ENCODE measurements at places on chromosomes 2 and 18.

- no peak for DNase-seq
Measured at GRCh38 chr2:51145761-51146160, 113.8 kb upstream of the NRXN1 start.

GRCh38 chr2:147630585-147630984, 214.2 kb upstream of the ACVR2A start:
- no peak for DNase-seq

- DNase-seq: no peak
Measured at GRCh38 chr18:54396760-54397159, 39.1 kb downstream of the C18orf54 start.

GRCh38 chr2:44941551-44942234, at the start of gene SIX3:
Gene SIX3 (plus strand): TSS chr2:44941702. CDS start chr2:44942105, 403 bp downstream.
- peak; percentile 36 for DNase-seq

GRCh38 chr2:9205963-9206948, at the start of gene ASAP2:
Gene ASAP2 (plus strand): TSS chr2:9206812. CDS start chr2:9207105, 293 bp downstream.
- DNase-seq: peak; percentile 77

DNA sequence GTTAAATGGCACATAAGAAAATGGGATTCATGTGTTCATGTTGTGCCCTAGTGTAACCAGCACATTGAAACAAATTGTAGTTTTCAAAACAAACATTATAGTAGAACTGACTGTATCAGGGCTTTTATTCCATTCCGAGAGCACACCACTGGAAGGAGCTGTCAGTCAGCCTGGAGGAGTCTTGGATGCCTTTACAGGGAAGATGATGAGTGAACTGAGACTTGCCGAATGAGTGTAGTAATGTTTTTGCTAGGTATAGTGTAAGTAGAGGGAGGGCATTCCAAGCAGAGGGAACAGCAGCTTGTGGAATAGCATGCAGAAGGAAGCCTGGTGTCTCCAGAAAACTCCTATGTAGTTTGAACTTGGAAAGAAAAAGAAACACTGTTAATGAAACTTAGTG, 183.5 kb downstream of the MCFD2 start:
- no peak for DNase-seq

GRCh38 chr18:23401400-23402347, 51.4 kb upstream of the RIOK3 start:
- DNase-seq: peak; percentile 92

DNA sequence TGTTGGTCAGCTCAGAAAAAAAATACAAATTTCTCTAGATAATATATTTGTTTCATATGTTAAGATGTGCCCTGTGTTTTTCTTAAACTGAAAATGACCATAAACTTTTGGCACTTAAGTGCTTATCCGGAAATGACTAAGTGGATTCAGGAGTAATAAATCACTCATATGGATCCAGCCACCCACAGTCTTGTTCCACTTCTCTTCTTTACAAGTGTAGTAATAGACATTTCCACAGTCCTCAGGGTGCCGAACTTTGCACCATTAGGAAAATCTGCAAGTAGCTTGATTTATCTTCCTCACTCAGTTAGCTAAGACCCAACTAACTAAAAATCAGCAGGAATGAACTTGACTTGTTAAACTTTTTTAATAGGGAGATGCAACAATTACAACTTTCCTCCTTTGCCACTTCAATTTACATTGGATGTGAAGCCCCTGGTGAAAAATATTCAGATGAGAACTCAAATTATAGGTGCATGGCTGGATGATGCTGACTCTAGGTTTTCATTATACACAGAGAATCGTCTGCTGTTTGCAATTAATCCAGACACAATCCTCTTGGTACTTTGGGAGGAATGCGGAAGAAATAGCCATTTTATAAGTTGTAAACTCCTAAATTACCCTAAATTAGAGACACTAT, 322.5 kb downstream of the ARHGAP15 start:
- peak; percentile 69 for DNase-seq

DNA sequence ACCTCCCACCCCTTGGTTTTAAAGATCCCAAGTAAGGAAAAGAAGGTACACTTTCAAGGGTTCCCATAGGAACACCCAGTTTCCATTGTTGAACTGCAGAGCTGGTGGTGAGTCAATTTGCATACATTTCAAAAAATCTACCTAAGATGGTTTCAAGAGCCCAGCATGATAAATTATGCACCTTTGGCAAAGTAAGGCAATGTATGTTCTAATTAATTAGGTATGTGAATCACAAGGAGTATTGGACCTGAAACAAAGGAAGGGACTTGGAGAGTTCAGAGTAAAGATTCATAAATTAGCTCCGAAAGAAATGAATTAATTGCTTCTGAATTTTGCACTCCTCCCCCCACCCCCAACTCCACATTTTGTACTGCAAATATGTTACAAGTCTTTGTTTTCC, 459.7 kb downstream of the LRATD1 start:
- no peak for DNase-seq

GRCh38 chr2:214378455-214379103, 32.3 kb upstream of the VWC2L start:
- DNase-seq: no peak

GRCh38 chr2:233029321-233029720, 3.2 kb upstream of the NEU2 start:
- peak; percentile 21 for DNase-seq

DNA sequence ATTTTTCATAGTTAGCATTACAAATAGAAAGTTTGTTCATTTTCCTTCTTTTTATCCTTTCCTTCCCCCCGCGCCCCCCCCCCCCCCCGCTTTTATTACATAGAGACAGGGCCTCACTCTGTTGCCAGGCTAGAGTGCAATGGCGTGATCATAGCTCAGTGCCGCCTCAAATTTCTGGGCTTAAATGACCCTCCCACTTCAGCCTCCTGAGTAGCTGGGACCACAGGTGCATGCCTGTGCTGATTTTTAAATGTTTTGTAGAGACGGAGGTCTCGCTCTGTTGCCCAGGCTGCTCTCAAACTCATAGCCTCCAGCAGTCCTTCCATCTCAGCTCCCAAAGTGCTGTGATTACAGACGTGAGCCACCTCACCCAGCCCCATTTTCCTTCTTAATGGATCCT, 91.2 kb upstream of the ALPP start:
- no peak for DNase-seq

GRCh38 chr2:106991866-106992265, 105.9 kb upstream of the ST6GAL2 start:
- DNase-seq: no peak

GRCh38 chr2:15560140-15560987, 770 bp downstream of the NBAS start:
- peak; percentile 40 for DNase-seq

- no peak for DNase-seq
Measured at GRCh38 chr2:96759548-96759947, 1.2 kb upstream of the CNNM4 start.

DNA sequence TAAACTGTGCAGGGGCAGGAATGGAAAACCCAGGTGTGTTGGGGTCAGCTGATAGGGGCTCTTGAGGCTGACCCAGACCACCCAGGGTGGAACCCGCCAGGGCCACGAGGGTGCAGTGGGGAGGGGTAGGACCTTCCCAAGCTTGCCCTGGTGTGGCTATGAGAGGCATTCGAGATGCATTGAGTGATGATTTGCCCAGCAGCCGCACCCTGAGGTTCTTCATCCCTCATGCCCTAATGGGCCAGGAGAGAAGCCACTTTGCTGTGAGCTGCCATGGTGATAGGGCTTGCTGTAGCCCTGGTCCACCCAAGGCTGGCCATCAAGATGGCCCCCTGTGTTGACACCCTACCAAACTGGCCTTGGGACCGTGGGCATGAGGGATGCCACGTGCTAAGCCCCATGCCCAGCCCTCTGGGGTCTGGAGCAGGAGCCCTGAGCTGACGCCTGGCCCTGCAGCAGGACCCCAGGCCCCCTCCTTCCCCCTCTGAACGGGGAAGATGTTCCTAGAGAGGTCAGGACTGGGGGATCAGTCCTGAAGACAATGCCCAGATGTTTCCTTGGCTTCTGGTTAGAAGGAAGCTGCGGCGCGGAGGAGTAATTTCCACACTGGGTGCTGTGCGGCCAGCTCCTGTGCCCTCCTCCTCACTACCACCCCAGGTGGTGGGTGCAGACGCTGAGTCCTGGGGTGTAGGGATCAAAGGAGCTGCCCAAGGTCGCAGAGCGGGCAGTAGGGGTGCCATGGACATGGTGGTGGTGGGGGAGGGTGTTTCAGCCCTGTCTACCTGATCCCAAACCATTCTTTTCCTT, 122.5 kb upstream of the HDAC4 start:
- no peak for DNase-seq

- peak; percentile 19 for DNase-seq
Measured at GRCh38 chr2:176002688-176003210, 682 bp upstream of the LNPK start.

- DNase-seq: peak; percentile 66
Measured at GRCh38 chr2:149989447-149990063, 402.0 kb upstream of the MMADHC start.

- no peak for DNase-seq
Measured at GRCh38 chr2:5067816-5068215, 624.4 kb upstream of the SOX11 start.

GRCh38 chr2:85277416-85278158, 50.2 kb downstream of the TGOLN2 start:
- DNase-seq: peak; percentile 67

- DNase-seq: peak; percentile 80
Measured at GRCh38 chr18:46917108-46917802, at the start of the genes KATNAL2 and PIAS2. Gene KATNAL2 (plus strand): TSS chr18:46917602. CDS start chr18:46946873, 29,271 bp downstream. Gene PIAS2 (minus strand): TSS chr18:46917507. CDS start chr18:46917345, 162 bp downstream.

DNA sequence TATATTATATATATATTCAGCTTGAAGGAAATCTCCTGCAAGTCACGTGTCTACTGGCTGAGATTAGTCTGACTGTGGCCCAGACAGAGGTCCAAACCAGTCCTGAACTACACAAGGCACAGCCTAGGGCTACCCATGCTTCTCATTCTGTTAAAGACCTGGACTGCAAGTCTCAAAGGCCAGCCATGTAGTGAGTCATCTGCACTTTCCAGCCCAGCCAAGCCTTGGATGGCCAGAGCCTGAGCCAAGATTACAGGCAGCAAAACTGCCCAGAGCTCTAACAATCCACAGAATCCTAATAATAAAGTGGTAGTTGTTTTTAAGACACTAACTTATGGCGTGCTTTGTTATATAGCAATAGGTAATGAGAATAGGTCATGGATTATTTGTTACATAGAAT, 259.6 kb downstream of the SS18 start:
- DNase-seq: peak; percentile 89

GRCh38 chr2:101847661-101848339, 144.0 kb upstream of the IL1R2 start:
- DNase-seq: no peak

DNA sequence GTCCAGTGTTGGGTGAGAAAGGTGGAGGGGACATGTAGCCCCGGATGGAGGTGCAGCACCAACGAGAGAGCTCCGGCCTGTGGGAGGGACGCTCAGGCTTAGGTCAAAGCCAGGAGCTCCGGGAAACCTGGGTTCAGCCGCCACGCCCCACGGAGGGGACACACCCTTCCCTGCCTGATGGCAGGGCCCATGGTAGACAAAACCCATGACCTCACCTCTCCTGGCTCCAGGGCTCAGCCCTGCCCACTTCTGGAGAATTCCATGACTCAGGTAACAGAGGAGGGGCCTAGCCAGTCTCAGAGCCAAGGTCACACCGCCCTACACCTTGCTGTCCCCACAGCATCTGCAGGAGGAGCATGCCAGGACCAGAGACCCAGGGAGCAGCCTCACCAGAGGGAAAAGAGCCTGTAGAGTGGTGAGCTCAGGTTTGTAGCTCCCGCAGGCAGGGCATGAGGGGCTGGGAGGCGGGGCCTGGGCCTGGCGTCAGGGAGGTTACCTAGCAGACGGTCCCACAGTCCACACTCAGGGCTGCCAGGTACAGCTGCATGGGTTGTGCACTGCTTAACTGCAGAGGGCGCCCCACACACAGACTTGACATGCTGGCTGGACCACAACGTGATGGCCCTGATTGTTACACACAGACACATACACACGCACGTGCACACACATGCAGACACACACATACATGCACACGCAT, 70.8 kb upstream of the SMAD7 start:
- DNase-seq: peak; percentile 30

DNA sequence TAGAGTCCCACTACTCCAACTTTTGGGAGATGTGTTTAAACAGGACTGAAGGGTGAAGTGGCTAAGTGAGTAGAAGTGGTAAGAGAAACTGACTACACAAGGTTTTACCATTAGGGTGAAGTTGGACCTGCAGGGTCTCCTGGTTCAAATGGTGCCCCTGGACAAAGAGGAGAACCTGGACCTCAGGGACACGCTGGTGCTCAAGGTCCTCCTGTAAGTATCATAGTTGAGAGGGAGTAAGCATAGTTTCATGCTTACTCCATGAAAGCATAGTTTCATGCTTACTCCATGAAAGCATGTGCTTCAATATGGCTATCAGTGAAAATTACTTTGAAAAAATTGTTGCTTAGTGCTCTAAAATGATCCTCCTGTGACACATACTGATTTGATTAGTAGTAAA, 19.1 kb downstream of the COL3A1 start:
- no peak for DNase-seq

DNA sequence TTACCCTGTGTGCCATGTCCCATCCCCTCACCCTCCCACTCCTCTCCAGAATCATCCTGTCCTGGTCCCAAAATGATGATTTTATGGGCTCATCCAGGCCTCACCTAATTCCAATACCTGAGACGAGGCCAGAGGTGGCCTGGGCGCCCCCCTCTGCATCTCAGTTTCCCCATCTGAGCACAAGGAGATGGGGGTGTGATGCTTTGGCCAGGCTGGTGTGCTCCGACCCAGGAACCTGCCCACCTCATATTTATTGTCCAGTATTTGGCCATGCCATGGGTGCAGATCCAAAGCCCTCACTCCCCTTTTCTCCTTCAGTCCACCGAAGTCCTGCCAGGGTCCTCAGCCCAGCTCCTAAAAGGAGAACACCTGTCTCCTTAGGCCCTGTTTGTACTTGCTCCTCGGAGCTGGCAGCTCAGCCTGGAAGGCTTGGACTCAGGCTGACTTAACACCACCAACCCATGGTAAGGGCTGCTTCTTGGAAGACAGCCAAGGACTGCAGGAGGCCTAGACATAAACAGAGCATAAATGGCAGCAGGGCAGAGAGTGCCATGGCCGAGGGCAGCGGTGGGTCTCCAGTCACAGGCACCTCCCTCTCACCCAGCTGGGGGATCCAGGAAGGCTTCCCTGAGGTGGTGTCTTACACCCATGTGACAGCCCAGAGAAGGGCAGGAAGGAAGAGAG, 3.6 kb downstream of the TEX51 start:
- DNase-seq: no peak

- no peak for DNase-seq
Measured at GRCh38 chr2:235848946-235849345, 319.2 kb downstream of the GBX2 start.

GRCh38 chr2:126856403-126856802, 42.3 kb upstream of the TEX51 start:
- DNase-seq: no peak

- DNase-seq: peak; percentile 6
Measured at GRCh38 chr2:206011795-206012194, 74.2 kb downstream of the INO80D start.

- no peak for DNase-seq
Measured at GRCh38 chr2:46439582-46439981, 39.8 kb upstream of the TMEM247 start.

Measured in EL (cell line).